ENCODE measurements at places on chromosomes 3 and 15.

DNA sequence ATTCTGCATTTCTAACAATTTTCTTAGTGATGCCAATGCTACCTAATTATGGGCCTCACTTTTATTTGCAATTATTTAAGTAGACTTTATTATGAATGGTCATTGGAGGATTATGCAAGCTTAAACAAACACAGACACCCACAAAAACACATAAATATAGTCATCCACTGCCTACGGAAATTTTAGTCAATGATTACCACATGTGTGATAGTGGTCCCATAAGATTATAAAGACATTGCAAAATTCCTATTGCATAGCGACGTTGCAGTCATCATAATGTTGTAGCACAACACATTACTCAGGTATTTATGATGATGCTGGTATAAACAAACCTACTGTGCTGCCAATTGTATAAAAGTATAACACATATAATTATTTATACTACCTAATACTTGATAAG is 247.8 kb upstream of the ALCAM start:
- DNase-seq: no peak

DNA sequence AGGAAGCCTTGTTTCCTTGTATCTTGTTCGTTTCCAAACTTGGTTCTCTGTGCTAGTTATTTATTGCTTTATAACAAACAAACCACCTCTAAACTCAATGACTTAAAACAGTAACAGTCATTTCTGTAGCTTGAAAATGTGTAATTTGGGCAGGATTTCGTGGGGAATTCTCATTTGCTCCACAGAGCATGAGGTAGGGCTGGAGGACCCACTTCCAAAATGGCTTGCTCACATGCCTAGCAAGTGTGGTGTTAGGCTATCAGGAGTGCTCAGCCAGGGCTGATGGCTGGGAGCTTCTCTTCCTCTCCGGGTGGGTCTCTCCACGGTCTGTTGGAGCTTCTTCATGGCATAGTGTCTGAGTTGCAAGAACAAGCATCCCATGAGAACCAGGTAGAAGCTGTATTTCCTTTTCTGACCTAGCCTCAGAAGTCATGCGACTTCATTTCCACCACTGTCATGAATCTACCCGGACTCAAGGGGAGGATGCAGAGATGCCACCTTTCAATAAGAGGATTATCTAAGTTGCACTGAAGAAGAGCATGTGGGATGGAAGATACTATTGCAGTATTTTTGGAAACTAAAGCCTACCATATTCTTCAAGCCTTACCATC is 8.2 kb upstream of the TNIK start:
- DNase-seq: no peak

DNA sequence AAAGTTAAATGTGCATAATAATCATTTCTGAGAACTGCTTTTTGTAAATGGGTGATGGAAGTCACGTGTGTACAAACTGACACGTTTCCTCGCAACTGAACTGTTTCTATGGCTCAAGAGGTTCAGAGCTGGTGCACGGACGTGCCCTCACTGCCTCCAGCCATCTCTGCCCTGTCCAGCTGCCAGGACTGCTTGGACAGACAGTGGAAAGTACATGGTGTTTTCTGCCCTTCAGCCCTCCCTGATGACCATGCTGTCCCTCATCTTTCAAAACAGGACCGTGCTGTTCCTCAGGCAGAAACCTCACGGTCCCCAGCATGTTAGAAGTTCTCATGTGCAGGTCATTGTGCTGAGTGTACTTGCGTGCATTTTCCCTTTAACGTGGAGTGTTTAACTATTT is 38.7 kb downstream of the GJD2 start:
- DNase-seq: no peak

DNA sequence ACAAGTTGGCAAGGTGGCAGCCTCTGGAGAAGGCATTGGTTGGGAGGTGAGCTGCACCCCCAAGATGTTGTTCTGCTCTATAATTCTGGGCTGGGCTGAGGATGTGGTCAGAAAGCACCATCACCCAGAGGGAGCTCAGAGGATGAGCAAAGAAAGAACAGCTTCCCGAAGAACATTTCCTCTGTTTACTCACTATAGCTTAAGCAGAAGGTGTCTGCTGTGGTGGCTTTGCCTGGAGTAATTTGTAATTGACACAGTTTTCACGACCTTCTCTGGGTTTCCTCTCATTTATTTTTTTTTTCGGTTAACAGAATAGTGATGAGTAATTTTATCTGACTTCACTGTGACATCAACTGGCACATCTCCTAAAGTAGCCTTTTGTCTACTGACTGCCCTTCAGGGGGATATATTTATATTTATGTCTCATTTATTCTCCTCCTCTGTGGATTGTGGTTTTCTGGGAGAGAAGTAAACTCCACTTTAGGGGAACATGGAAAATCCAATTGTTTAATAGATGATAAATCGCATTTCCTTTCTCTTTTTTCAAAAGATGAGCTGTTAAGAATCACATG is 49.5 kb upstream of the ABHD17C start:
- DNase-seq: no peak

DNA sequence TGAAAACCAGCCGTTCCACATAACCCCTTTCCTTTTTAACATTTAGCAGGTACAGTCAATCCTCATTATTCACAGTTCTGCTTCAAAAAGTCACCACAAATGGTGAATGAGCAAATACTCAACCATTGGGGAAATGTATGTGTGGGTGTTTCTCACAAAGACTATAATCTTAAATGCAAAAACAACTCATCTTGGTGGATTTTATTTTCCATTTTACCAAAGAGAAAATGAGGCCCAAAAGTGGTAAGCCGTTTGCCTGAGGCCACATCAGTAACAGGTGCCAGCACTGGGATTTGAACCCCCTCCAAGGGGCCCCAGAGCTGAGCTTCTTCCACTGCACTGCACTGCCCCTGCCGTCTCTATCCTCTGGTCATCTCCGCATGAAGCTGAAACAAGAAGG is 208.8 kb downstream of the OSBPL10 start:
- no peak for DNase-seq

- no peak for DNase-seq
Measured at GRCh38 chr3:99250821-99251355, 349.4 kb upstream of the DCBLD2 start.

DNA sequence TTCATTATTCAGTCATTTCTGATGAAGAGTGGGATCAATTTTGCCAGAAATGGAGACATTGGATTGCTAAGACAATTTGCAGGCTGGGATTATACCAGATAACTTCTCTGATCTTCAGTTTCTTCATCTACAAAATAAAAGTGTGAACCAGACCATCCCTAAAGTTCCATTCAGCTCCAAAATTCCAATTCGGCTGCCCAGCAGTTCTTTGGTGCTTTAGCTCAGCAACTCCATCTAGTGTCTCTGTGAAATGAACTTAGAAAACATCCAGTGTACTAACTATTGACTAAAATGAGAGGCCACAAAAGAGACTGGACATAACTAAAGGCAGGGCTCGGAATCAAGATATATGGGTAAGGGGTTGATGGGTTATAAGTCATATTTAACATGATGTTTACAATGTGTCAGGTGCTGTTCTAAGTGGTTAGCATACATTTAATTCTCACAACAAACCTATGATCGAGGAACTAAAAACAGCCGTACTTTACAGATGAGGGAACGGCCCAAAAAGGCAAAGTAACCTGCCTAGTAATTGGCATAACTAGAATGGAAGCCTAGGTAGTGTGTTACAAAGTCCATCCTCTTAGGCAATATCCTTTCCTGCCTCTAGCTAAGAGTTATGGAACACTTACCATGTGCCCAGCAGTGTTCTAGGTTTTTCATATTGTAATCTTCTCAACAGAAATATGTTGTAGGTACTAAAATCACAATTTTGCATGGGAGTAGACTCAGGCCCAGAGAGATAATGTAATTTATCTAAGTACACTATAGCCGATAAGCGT is 17.0 kb downstream of the THAP10 start:
- no peak for DNase-seq

DNA sequence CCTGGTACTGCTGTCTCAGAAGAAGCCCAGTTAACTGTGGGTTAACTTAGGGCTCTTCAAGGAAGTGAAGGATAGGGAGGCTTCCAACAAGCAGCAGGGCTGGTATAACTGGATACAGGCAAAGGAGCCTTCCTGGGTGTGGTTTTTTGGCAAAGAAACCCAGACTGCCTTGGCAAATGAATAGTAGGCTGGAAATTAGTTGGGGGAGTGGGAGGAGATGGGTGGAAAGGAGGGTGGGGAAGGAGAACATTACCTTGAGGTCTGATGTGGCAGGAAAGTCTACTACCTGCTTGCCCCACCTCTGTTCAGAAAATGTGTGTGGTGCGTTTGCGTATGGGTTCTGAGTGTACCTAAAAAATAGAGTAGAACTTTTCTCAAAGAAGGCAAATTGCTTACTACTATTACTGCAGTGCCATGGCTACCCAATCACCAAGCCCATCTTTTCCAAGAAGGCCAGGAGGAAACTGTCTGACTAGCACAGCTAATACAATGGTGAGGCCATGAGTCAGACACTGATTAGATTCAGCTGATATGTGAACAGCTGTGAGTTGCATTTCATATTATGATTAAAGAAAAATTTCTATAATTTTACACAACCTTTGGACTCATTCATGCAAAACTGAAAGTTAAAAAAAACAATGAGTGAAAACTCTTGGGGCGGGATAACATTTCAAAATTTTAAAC is 55.2 kb downstream of the SPTSSB start:
- no peak for DNase-seq

- DNase-seq: no peak
Measured at GRCh38 chr3:10774129-10774670, 41.8 kb upstream of the SLC6A11 start.

GRCh38 chr3:107384907-107385306 is 7.7 kb downstream of the CCDC54 start:
- DNase-seq: no peak

GRCh38 chr15:47846128-47846868 is 129.0 kb downstream of the SEMA6D start:
- DNase-seq: no peak

DNA sequence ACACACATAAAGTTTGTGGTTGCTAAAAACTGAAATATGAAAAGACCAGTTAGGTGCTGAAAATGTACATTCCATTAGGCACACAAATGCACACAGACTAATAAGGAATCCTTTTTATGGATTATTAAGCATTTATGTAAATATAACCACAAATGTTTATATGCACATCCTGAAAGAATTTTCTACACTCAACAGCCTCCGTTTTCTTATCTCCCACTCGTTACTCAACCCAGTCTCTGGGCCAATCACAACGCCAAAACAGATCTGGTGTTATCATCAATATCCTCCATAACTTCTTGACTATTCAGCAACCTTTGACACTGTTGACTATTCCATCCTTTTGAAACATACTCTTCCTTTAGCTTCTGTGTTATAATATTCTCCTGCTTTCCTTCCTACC is 136.4 kb downstream of the ATP8B4 start:
- no peak for DNase-seq

GRCh38 chr15:66126456-66126855 is 127.1 kb downstream of the MEGF11 start:
- DNase-seq: no peak

DNA sequence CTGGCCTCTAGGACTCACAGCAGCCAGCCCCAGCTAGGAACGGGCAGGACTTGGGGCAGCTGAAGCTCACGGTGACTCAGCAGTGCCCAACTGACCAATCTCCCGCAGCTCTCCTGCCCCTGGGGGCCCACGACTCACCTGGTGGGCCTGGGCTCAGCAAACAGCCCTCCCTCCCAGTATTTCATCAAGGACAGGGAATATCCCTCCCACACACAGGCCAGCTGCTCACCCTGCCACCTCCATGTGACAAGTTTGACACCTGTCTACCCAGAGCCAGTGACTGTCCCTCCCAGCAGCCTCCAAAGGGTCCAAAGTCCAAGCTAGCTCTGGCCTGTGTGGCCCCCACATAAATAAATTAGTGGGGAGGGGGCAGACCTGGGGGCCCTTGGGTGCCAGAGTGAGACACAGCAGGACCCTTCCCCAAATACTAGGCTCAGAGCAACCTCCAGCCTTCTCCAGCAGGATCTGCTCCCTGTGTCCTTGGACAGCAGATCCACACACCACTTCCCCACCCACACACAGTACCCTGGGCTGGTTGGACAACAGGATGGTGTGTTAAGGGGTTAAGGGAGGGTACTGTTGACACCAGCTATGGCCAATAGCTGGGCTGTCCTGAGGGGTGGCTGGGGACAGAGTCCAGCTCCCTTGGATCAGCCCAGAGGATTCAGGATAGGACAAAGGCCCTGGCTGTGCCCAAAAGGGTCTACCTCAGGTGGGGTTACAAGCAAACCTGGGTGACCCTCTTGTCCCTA is 4.3 kb downstream of the GNAT1 start:
- DNase-seq: no peak

Measured in stimulated activated CD4-positive, alpha-beta T cell treated with anti-CD3 and anti-CD28 coated beads, Interleukin-15, amount 100 ng/mL, for 1 hour (primary cell).